Stimulated activated CD8-positive, alpha-beta memory T cell treated with anti-CD3 and anti-CD28 coated beads, Interleukin-15, amount 100 ng/mL, for 24 hours (primary cell): ENCODE measurements at places on chromosomes 4 and X.

GRCh38 chr4:55382488-55383003 lies 13.2 kb upstream of the TMEM165 start:
- no peak for DNase-seq

- DNase-seq: no peak
Observed at GRCh38 chr4:137993232-137993631, 248.9 kb downstream of the SLC7A11 start.

DNA sequence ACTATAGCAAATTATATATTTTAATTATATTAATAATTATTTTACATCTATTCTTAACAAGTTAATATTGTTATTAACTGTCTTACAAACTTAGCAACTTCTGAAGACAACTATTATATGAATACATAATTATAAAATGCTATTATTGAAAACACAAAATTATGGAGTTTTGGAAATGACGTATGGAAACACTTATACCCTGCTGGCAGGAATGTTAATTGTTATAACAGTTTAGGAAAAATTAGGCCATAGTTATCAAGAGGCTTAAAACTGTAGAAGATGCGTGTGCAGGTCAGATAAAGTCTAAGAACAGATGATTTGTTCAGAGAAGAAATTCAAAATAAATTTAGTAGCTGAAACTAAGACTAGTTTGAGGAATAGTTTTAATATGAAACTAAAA lies 211.7 kb downstream of the FAT4 start:
- no peak for DNase-seq

DNA sequence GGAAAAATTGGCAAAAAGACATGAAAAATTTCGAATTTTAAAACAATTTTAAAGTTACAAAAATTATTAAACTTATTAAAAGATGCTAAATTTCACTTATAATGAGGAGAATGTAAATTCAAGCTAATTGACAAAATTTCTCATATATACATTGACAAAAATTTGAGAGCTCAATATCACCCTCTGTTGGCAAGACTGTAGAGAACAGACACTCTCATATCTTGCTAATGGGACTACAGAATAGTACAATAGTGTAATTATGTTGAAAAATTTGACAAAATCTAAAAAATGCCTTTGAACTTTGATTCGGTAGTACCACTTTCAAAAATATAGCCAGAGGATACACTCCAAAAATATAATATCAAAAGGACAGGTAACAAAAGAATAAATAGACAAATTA lies 29.8 kb downstream of the DCAF8L2 start:
- DNase-seq: no peak

GRCh38 chrX:14963447-14964236 lies 90.4 kb downstream of the MOSPD2 start:
- no peak for DNase-seq

DNA sequence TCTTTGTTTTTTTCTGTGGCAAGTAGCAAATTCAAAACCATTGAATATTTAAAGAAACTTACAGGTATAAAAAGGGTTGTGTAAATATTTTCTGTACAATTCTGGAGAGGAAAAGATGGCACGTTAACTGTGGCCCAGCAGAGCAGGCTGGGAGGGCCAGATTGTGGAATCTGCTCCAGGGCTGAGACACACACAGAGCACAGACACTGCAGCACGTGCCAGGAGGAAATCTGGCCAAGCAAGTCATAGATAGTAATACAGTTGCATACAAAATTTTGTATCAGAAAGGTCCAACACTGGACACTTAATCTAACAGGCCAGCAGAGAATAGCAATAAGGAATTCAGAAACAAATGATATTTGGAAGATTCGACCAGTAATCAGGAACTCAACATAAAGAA lies 763.7 kb downstream of the PDHA2 start:
- DNase-seq: no peak

GRCh38 chr4:149910604-149911350 lies 95.1 kb upstream of the IQCM start:
- no peak for DNase-seq
